ENCODE measurements at places on chromosomes 3 and 15.

DNA sequence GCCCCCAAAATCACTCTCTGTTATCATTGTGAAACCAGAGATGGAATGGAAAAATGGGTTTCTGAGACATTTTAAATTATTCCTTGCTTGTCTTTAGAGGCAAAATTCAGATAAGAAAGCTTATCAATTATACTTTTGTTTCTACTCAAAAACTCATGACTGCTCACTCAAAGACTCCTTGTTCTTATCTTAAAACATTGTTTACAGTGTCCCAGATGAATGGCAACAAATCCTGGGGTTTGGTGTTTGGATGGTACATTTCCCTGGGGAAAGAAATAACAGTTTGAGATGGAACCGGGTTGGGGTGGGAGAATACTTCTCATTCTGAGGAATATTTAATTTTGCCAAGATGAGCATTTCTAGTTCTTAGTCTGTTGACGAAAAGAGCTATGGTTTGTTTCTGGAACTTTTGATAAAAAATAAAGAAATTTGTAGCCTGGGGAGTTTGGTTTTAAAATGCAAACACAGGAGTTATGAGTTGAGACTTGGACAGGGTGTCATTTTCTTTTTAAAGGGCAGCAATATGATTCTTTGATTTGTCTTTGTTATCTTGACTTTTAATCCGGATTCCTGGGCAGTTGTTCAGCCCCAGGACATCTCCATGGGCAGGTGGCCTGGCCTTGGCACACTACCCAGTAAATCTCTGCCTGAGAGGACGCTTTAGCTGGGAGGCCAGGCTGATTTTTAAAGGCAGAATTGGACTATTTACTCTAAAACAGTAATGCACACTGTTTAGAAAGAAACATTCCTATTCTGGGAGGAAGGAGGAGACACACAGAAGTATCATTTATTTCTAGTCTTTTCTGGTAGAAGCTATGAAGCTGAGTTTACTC is 32.4 kb downstream of the BTD start:
- DNase-seq = no peak

- DNase-seq = no peak
These were observed 99.8 kb downstream of the NSUN3 start for GRCh38 chr3:94162700-94163099.

GRCh38 chr15:85381850-85382751 is 1.7 kb downstream of the AKAP13 start:
- DNase-seq = no peak

- DNase-seq = no peak
These were observed 105.7 kb downstream of the IGF1R start for GRCh38 chr15:98753726-98754656.

DNA sequence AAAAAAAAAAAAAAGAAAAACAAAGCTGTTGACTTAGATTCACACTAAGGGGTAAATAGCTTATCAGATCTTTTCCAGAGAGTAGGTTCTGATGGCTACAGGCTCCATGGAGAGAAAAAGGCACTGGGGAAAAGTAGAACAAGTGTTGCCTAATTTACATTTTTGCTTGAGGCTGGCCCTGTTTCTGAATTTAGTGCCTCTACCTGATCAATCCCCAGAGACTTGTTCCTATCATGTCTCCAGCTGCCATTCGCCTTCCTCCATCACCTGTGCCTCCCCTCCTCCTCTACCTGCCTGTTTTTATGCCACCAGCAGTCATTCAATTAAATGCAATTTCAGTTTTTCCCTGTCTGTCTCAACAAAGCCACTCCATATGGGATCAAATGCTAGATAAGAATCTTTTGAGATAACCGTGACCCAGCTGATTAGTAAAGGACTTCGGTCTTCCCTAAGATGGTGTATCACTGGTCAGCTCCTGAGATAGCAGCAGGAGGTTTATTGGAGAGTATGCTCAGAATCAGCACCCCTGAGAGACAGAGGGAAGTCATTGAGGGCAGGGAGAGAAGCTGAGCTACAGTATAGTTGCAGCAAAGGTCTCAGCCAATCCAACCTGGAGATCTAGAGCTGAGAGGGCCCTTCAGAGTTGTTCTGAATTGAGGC is 88.1 kb upstream of the GADL1 start:
- no peak for DNase-seq

GRCh38 chr3:72158639-72159326 is 373.8 kb upstream of the PROK2 start:
- DNase-seq = no peak

- DNase-seq = no peak
These were observed 1.8 kb downstream of the HES1 start for GRCh38 chr3:194137506-194138474.

GRCh38 chr3:148307443-148307843 is 390.3 kb upstream of the AGTR1 start:
- DNase-seq = no peak

DNA sequence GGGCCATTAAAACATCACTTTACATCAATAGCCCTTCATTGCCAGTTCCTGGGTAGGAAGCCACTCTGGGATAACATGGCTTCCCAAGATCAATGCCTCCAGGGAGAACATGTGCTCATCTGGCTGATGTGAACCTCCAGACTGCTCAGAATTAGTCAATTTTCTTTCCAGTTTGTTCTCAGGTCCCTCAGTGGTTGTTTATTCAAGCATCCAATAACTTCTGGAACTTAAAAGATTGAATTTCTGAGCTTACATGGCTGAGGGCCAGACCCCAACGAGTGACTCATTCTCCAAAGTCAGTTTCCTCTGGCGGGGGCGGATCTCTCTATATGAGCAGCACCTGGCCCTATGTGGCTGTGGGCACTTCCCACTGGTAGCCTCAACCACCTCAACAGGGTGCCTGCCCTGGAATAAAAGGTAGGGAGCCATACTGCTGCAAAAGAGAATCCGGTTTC is 34.0 kb downstream of the LYZL4 start:
- peak; percentile 32 for DNase-seq

DNA sequence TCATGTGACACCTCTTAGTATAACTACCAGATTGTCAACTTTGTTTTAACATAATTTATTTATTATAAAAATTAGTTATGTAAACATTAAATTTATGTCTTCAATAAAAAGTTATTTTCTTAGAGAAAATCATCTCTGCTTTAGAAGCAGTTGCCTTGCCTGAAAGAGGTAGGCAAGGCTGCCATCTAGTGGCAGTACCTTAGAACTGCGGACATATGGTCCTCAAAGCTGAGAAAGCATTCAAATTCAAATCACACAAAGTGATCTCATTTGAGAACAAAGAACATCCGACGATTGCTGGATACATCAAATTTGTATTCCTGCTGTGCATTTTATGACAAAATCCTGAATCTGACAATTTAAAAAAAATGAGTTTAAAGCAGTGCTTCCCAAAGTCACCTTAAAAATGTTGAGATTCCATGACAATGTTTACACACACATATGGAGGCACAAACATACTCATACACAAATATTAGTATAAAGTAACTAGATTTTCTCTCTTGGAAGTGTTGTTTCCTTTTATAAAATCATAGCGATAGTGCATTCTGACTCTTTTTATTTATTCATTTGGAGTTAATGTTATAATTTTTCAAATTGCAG is 617.4 kb downstream of the CADM2 start:
- peak; percentile 20 for DNase-seq

DNA sequence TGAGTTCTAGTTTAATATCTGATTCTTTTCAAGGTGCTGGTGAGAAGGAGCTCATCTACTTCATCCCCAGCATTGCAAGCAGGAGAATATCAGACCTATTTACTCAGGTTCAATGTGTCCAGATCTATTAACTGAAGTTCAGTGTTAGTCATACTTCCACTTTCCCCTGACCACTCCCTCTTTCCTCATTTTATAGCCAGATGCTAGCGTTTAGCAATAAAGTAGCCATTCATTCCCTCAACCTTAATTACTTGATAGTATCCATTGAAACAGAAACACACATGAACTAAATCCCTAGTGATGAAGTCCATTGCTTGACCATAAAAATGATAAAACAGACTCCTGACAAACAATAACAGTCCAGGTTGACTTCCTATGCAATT is 60.0 kb downstream of the RPL22L1 start:
- DNase-seq = no peak

DNA sequence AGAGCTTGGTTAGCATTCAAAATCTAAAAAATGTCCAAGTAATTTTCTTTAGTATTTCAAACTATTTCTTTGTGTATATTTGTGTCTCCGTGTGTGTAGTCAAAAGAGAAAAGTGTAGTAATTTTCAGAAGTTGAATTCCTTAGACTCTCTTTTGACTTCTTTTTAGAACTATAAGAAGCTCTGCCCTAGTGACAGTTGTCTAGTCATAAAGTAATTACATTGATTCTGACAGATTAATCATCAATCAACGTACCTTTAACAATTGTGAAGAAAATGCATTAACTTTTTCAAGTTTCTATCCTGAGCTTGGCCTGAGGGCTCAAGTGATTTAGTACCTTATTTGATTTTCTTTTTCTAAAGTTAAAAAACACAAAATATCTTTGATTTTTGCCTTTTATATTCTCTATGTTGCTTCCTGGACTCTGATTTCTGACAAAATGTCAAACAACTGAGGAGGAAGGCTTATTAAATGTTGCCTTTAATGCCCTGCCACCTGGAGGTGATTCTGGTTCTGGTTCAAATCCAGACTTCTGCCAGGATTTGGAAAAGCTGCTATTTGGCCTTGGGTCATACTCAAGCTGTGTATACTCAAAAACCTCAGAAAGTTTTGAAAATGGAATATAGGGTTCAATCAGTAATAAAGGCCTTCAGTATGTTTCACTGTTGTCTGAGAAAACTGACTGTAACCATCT is 653.6 kb downstream of the NSUN3 start:
- DNase-seq = no peak

GRCh38 chr15:23565395-23566070 is at the start of gene MKRN3:
Gene MKRN3, plus strand, starts transcription at chr15:23565674. Its CDS starts 109 bp downstream, at chr15:23565783.
- peak; percentile 32 for DNase-seq

DNA sequence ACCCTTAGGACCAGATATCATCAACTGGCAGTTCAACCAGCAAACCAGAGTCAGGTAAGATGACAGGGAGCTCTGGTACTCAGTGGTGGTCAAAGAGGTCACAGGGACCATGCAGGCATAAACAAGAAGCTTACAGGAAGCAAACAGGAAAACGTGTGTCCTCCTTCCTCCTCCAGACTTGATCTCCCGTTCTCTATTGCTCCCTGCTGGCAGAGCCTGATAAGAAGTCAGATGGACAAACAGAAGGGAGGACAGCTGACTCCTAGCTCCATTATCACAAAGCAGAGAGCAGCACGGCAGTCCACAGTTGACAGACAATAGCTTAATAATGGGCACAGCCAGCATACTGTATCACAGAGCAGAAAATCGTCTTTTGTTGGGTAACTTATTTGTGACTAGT is 156.5 kb upstream of the SLC2A2 start:
- no peak for DNase-seq

GRCh38 chr3:184765730-184766074 is 46.3 kb upstream of the VPS8 start:
- no peak for DNase-seq

- DNase-seq = no peak
These were observed 111.4 kb downstream of the PGPEP1L start for GRCh38 chr15:98896002-98896721.

DNA sequence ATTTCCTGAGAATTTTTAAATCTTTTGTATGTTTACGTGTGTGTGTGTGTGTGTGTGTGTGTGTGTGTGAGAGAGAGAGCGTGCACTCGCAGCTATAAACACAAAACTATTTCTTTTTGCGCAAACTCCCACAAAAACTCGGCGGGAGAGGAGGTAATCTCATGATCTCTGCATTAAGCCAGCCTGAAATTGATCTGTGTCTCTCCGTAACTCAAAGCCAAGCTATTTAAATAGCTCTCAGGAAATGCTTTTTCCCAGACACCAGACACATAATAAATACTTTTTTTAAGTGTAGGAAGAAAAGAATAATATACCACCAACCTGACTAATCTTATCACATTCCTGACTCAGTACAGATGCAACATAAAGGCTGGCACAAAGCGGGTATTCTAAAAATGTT is 226.8 kb downstream of the MAGI1 start:
- no peak for DNase-seq

DNA sequence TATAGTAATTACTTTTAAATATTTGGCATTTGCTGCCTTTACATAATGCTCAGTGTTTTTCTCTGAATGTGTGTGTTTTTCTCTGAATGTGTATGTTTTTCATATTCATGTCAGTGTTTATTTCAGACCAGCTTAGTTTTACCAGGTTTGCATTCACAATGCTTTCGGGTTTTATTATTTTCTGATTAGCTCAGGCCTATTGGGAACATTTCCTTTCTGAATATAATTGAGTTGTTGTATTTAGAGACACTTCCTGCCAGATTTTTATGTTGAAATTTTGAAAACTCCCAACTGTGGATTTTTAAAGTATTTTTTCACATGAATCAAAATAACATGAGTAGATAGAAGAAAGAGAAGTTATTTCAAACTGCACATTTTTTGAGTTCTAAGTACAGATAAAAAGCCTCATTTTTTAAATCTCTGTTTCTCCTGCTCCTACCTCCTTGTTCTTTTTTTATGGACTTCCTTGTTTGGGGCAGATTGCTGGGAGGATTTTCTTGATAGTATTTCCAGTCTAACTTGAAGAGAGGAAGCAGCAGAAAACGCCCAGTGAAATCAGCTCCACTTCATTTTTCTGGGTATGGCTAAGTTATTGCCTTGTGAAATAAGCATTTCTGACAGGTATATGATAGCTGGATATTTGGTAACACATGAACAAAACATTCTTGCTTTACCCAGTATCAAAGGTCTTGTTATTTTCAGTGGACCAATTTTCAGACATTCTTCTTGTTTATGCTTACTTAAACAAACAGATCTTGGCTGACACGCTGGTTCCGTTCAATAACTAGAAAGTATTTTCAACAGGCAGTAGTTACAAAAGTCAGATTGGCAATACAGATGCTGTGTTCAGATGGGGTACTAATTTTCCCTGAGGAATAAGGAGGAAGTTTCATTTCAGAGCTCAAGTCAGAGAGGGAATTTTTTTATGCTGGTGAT is 70.7 kb downstream of the RIOX2 start:
- DNase-seq = no peak

- no peak for DNase-seq
These were observed 131.5 kb upstream of the KCNH8 start for GRCh38 chr3:19016851-19017250.

GRCh38 chr3:193896419-193896818 is 239.5 kb upstream of the HES1 start:
- no peak for DNase-seq

GRCh38 chr15:59150185-59150584 is 45.2 kb downstream of the CCNB2 start:
- no peak for DNase-seq

DNA sequence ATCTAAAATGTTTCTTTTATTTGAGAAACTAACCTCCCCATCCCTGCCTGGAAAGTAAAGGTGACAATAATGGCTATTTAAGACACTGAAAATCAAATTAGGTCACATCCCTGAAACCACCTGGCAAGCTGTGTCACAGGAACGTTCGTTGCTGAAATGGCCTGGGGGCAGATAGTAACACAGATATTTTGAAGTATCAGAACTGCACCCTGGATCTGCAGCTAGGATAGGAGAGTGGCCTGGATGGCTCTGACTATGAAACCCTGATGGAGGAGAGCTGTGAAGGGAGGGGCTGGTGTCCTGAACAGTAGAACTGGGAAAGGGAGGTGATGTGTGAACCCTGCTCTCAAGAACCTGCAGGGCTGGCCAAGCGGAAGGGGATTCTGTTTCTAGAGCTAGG is 648.3 kb upstream of the CFAP20DC start:
- no peak for DNase-seq

GRCh38 chr15:60264566-60264965 is 133.2 kb downstream of the ANXA2 start:
- no peak for DNase-seq

- DNase-seq = no peak
These were observed 17.8 kb downstream of the TEX9 start for GRCh38 chr15:56383010-56383409.

Measured in activated T-cell treated with anti-CD3 and anti-CD28 coated beads for 24 hours (primary cell).